Large intestine (tissue), 12 donors: ENCODE measurements at places on chromosomes 4 and X. TPM values are rescaled to one million over a fixed set of nuclear protein-coding genes. Genes with fewer than 3 reads are reported as not detected.
A peak's percentile ranks its signal among the peaks of the same experiment; 100 is the strongest.

The CPE gene
- polyA plus RNA-seq: 162 TPM

DNA sequence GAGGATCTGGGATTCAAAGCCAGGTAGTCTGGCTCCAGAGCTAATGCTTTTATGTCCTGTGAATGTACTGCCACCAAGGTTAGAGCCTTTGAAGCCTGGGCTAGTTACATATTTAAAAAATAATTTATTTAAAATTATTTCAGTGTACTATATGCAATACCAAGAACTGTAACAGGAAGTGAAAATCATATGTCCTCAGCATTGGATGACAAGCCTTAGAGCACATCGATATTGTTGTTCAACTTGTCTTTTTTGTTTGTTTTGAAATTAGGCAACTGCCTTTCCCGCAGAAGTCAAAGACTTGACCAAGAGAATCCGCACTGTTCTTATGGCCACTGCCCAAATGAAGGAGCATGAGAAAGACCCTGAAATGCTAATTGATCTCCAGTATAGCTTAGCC lies 73.1 kb upstream of the IL13RA1 start:
- DNase-seq: no peak

DNA sequence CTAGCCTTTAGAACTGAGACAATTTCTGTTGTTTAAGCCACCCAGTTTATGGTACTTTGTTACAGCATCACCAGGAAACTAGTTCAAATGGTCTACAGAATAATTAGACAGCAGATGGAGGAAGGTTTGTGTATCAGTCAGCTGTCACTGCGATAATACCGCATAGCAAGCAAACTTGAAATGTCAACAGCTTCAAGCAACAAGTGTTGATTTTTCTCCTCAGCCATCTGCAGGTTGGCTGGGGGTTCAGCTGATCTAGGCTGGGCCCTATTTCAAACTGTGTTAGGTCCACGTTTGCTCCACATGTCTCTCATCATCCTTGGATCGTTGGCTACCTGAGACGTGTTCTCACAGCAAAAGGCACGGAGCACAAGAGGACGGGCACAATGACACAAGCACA lies 19.2 kb upstream of the PHEX start:
- DNase-seq: no peak

The ERAS gene
- 0.27 TPM for polyA plus RNA-seq

DNA sequence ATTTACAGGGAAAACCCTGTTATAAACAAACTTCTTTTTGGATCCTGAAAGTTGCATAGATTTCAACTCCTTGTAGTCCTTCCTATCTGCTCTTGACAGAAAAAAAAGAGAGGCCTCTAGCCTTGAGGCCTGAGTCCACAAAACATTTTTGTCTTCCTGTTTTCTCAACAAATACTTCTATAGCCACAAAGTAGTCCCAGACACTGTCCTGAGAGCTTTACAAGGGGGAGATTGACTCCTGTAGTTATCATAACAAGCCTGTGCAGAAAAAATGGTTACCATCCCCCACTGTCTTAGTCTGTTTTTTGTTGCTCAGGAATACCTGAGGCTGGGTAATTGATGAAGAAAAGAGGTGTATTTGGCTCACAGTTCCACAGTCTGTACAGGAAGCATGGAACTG lies 35.2 kb downstream of the PCDH7 start:
- DNase-seq: no peak

The NXF2B gene
- polyA plus RNA-seq: 0.36 TPM

- no peak for DNase-seq
Measured at GRCh38 chr4:4558881-4559280, 17.0 kb upstream of the STX18 start.

The TMEM271 gene
- 0.58 TPM for polyA plus RNA-seq

- peak; percentile 31 for DNase-seq
Measured at GRCh38 chrX:136767104-136767941, 13.4 kb downstream of the ARHGEF6 start.

GRCh38 chr4:93407493-93408275 lies 420.9 kb upstream of the ATOH1 start:
- DNase-seq: no peak

The LNX1 gene
- polyA plus RNA-seq: 10.8 TPM

GRCh38 chr4:142815834-142816233 lies 30.3 kb downstream of the INPP4B start:
- no peak for DNase-seq

DNA sequence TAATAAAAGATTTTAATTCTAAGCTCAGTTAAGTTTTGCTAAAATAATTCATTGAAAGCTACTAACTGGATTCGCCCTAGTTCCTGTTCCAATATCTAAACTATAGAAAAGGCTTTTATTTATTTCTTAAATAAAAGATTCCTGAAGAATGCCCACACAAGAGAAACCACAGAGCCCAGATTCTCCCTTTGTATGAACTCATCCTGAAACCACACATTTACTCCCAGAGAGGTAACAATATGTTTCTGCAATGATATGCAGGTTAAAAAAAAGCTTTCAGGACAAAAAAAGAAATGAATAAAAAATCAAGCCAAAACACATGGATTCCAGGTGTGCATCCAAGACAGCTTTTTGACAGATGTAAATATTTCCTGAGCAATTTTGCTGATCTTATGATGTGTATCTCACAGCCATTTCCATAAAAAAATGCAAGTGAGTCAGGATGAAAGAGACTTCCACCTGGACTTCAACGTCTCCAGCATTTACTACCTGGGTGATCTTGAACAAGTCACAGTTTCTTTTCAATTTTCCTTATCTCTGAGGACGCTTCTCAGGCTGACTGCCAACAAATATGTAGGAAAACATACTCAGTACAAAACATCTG lies 234.4 kb upstream of the FAT1 start:
- no peak for DNase-seq

DNA sequence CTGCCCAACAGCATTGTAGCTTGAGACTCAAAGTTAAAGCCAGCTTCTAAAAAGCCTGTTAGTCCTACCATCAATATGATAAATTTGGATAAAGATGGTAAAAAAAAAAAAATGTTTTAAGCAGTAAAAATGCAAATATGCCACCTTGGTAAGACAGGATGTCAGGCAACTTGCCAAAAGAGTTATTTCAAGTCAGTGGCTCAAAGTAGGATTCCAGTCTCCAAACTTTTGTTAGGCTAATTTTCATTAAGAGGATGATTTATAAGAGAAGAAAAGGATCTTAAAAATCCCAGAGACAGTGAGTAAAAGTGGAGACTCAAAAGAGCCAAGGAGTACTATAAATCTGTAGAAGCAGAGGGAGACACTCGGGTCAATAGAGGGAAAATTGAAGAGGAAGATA lies 47.5 kb downstream of the GASK1B start:
- no peak for DNase-seq

The TMEM144 gene
- 93.1 TPM for polyA plus RNA-seq

DNA sequence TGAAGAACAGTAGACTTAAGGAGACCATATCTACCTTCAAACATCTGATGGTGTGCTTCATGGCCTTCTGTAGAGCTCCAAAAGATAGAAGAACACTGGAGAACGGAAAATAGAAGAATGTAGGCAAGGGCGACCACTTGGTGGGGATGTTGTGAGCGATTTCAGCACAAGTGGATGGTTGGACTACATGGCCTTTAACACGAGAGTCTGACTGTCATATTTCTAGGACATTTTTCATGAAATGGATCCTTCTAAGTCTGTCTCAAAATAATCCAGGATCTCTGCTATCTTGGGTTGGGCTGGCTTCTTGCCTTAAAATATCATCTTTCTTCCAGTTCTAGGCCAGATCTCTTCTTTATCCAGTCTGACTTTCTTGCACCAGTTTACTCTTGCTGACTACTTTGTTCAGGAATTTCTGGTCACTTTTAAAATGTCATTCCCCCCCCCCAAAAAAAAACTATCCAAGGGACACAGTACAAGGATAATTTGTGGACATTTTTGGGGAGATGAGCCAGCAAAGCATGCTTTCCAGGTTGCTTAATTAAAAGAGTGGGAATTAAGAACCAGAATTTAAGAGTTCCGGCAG lies 1.2 kb upstream of the MID1IP1 start:
- no peak for DNase-seq

DNA sequence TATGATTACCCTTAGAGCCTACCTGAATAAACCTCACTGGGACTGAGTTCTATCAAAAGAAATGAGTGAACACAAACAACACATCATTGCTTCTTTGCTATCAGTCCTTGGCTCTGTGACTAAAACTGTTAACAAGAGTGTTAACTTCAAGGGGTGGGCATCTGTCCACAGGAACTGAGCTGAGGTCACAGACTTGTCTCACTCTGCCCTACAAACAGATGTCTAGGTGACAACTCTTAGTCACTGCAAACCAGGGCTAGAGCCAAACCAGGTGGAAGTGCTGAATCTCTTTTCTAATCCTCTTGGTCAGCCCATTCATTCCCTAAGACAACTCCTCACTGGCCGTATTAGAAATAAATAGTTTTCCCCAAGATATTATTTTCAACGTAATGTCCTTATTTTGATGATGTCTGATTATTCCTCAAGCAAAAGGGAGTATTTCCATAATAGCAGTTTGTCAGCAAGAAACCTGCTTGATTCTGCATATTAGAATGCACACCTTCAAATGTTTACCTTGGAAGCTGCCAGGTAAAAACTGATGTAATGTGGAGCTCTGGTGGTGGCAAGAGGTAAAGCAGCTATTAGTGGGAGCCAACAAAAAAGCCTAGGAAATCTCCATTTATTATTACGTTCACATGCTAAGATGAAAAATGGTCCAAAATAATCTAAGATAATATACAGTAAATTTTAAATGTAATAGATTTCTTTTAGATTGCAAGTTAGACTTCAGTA lies 4.0 kb downstream of the COL25A1 start:
- peak; percentile 5 for DNase-seq

GRCh38 chrX:120250522-120251271 lies at the start of gene ZBTB33:
TSS of gene ZBTB33 (plus strand) at chrX:120250812. CDS start at chrX:120253416, 2,604 bp downstream.
- peak; percentile 90 for DNase-seq

The LPAR4 gene
- polyA plus RNA-seq: 3.6 TPM

The GLRA2 gene
- polyA plus RNA-seq: 1.0 TPM

GRCh38 chrX:132488180-132488705 lies 595 bp downstream of the MBNL3 start:
- no peak for DNase-seq

GRCh38 chrX:685120-686032 lies 54.8 kb downstream of the SHOX start:
- no peak for DNase-seq

GRCh38 chrX:151779258-151779657 lies 44.7 kb downstream of the CNGA2 start:
- DNase-seq: no peak

The PRKG2 gene
- 61.2 TPM for polyA plus RNA-seq

The GSTCD gene
- polyA plus RNA-seq: 9.8 TPM

DNA sequence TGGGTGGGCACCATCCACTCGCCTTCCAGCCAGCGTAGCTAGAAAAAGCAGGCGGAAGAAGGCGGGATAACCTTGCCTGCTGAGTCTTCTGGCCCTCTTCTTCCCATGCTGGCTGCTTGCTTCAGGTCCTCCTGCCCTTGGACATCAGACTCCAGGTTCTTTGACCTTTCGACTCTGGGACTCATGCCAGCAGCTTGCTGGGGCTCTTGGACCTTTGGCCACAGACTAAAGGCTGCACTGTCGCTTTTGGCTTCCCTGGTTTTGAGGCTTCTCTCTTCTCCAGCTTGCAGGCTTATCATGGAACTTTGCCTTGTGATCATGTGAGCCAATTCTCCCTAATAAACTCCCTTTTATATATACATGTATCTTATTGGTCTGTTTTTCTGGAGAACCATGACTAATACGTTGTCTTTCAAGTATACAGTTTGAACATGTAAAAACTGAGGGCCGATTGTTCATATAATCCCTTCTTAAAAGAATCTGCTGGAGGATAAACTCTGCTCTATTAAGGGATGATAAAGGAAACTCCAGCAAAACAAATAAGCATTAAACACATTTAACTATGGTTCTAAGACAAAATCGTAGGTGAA lies 116.6 kb upstream of the LCORL start:
- DNase-seq: peak; percentile 94

The ZFP92 gene
- 5.0 TPM for polyA plus RNA-seq

The RHOXF2 gene
- polyA plus RNA-seq: not detected

DNA sequence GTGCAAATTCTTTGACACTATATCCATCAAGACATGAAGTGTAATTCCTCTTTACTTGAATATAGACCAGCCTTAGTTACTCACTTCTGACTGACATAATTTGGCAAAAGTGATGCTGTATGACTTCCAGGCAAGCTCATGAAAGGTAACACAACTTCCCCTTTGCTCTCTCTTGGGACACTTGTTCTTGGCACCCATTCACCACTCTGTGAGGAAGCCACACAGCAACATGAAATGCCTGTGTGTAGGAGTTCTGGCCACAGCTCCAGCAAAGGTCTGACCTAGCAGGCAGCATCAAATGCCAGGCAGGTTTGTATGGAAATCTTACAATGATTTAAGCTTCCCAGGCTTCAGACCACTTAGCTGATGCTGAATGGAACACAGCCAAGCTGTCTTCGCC lies 280.3 kb downstream of the PDHA2 start:
- DNase-seq: no peak

DNA sequence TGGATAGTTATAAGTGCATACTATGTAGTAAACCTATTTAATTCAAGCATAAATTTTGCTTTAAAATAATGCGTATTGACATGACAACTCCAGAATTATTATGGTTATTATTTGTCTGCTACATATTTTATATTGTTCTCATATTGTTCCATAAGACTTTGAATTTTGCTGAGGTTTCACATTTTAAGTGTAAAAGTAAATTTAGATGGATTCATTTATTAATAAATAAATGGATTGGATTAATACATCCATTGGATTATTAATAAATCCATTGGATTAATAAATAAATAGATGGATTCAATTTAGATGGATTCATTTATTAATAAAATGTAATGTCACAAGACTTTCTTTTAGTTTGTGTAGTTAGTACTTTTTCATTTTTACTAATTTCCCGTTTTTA lies 1768.0 kb upstream of the PCDH10 start:
- no peak for DNase-seq

GRCh38 chr4:127469959-127470809 lies 162.6 kb upstream of the INTU start:
- DNase-seq: no peak

The ETDC gene
- polyA plus RNA-seq: not detected

DNA sequence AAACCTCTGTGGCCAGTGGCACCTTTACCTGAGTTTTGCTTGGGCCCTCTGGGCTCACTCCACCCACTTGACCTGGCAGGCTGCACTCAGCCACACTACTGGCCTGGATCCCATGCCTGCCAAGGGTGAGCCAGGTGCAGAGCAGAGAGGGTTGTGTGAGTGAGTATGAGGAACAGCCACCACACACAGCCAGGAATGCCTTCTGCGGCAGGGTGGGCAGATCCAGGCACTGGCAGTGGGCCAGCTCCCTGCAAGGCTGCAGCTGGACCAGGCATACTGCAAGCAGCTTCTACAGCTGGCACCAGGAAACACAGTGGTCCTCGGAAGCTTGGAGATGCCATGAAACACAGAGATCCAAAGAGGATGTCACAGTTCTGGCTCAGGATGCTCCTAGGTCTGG lies 570.1 kb upstream of the ACTRT1 start:
- no peak for DNase-seq
